Ovary (tissue), 10 donors: ENCODE measurements at places on chromosomes 2 and 18. TPM values are rescaled to one million over a fixed set of nuclear protein-coding genes. Genes with fewer than 3 reads are reported as not detected.

Gene CCL20
- 4.9 TPM for polyA plus RNA-seq

Gene DNMT3A
- polyA plus RNA-seq, result 17.3 TPM

Gene MARCO
- polyA plus RNA-seq, result 6.4 TPM

Gene LCT
- not detected for polyA plus RNA-seq

Gene LANCL1
- polyA plus RNA-seq, result 42.7 TPM

Gene CXCR2
- 0.08 TPM for polyA plus RNA-seq

Gene SERPINB8
- 4.4 TPM for polyA plus RNA-seq

Gene CROCC2
- 0.18 TPM for polyA plus RNA-seq

Gene CD226
- 0.17 TPM for polyA plus RNA-seq

Gene KCNE4
- 11.3 TPM for polyA plus RNA-seq

Gene WDR35
- polyA plus RNA-seq, result 10.0 TPM

Gene SP140
- 2.0 TPM for polyA plus RNA-seq

Gene KIF5C
- 1.2 TPM for polyA plus RNA-seq

Gene RAD51AP2
- 0.05 TPM for polyA plus RNA-seq

Gene EDAR
- not detected for polyA plus RNA-seq

Gene CSRNP3
- 2.9 TPM for polyA plus RNA-seq

Gene FBXO41
- polyA plus RNA-seq, result 2.4 TPM

Gene MAP3K19
- not detected for polyA plus RNA-seq

Gene PRSS56
- polyA plus RNA-seq, result not detected

Gene NCKAP5
- polyA plus RNA-seq, result 2.3 TPM

Gene EMILIN1
- polyA plus RNA-seq, result 177 TPM

Gene TGFA
- 0.36 TPM for polyA plus RNA-seq

Gene ICOS
- polyA plus RNA-seq, result 0.05 TPM

Gene SAG
- not detected for polyA plus RNA-seq

Gene CMPK2
- polyA plus RNA-seq, result 11.5 TPM

Gene TUBA3E
- 0.07 TPM for polyA plus RNA-seq

Gene IL36G
- polyA plus RNA-seq, result not detected

Gene EPB41L3
- 6.6 TPM for polyA plus RNA-seq

Gene TMEM169
- polyA plus RNA-seq, result 0.65 TPM

Gene ELAC1
- polyA plus RNA-seq, result 5.2 TPM

Gene ADRA2B
- 1.8 TPM for polyA plus RNA-seq

Gene ASIC4
- 0.05 TPM for polyA plus RNA-seq

Gene ALPI
- not detected for polyA plus RNA-seq

Gene OSBPL1A
- 68.9 TPM for polyA plus RNA-seq

Gene MDH1B
- 0.57 TPM for polyA plus RNA-seq

Gene CCDC68
- polyA plus RNA-seq, result 17.7 TPM

Gene NIF3L1
- polyA plus RNA-seq, result 29.6 TPM

Gene GMCL1
- 6.9 TPM for polyA plus RNA-seq

Gene CHAC2
- 1.1 TPM for polyA plus RNA-seq

Gene YES1
- 18.2 TPM for polyA plus RNA-seq

Gene RFTN2
- polyA plus RNA-seq, result 8.1 TPM

Gene DCDC2C
- polyA plus RNA-seq, result 0.42 TPM

Gene CD302
- 62.8 TPM for polyA plus RNA-seq

Gene COL4A4
- 1.5 TPM for polyA plus RNA-seq
